ENCODE measurements at places on chromosomes 12 and 14.

- no peak for DNase-seq
Measured at GRCh38 chr14:75934998-75935628, 46.7 kb downstream of the TGFB3 start.

DNA sequence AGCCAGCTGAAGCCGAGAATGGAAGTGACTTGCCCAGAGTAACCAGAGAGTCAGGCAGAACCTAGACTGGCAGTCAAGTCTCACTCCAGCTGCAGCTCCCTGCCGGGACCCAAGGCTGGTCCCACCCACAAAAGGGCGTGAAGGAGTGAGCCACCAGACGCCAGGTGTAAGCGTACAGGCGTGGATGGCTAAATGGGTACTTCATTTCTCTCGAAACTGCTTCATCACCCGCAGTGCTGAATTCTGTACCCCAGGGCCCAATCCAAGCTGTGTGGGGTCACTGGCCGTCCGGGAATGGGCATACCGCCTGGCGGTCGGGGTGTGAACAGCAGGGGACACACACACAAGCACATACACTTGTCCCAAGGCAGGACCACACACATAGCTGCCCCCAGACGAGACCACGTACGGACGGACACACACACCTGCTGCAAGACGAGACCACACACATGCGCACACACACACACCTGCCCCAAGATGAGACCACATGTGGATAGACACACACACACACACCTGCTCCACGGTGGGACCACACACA lies 34.8 kb downstream of the DEGS2 start:
- DNase-seq, result no peak

GRCh38 chr12:121352682-121353018 lies 439 bp upstream of the ANAPC5 start:
- no peak for DNase-seq

- DNase-seq, result no peak
Measured at GRCh38 chr14:69441948-69442347, 42.6 kb upstream of the PLEKHD1 start.

DNA sequence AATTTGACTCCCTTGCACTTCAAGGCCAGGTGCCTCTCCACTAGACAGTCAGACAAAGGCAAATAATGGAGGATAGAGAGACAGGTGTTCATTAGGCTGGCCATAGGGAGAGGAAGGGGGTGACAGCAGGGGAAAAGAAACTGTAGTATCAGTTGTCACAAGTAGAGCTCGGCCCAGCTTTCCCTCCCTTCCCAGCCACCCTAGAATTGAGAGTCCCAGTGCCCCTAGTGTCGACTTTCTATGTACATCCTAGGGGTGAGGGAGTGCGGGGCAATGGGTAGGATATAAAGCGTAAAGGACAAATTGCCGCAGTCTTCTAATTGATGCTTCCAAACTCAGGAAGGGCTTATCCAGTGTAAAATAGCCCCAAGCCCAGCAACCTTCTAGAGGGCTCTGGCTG lies 39.0 kb downstream of the BAZ2A start:
- no peak for DNase-seq

- peak; percentile 46 for DNase-seq
Measured at GRCh38 chr12:25054783-25055144, 105.9 kb upstream of the BCAT1 start.

DNA sequence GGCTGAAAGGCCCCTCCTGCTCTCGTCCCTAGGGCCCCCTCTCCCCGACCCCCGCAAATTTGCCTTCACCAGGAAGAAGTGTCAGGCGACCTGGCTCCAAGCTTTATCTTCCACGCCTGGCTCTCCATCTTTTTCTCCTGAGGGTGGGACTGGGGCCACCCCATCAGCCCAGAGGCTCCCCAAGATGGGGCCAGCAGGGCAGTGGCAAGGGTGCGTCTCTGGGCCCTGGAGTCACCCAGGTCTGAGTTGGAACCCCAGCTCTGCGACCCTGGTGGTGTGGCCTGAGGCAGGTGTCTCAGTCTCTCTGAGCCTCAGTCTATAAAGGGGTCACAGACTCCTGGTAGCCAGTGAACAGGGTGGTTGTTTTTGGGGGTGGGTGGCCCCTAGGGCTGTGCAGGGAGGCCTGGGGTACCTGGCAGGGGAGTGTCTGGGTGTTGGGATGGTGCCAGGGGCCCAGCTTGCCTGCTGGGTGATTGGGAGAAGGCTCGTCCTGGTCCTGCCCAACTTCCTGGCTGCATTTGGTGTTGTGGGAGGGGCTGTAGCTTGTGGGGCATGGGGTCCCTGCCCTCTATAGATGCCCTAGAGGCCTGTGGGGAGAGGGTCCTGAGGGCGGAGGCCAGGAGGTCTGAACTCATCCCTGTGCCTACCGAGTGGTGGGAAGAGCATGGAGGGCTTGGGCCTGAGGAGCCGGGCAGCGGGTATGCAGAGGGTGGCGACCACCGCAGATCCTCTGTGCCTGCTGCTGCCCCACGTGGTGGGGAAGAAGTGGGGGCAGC lies 7.6 kb downstream of the KIF26A start:
- no peak for DNase-seq

Data from stimulated activated CD4-positive, alpha-beta T cell treated with anti-CD3 and anti-CD28 coated beads, Interleukin-4, amount 100 ng/mL, for 4 hours (primary cell).